Muscle of leg (tissue), 16 donors: ENCODE measurements at places on chromosomes 2 and 18.
A peak's percentile ranks its signal among the peaks of the same experiment; 100 is the strongest.

DNA sequence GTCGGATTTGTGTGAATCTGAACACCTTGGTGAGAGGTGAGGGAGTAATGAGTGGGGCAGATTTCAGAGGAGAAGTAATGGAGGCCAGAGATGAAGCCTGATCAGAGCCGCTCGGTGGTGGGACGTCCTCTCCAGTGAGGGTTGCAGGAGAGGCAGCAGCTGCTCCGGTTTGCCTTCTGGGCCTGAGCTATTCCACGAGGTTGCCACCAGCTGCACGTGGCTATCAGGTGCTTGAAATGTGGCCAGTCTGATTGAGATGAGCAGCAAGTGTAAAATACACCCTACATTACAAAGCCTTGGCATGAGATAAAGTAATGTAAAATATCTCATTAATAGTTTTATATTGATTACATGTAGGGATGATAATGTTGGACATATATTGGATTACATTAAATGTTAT is 10.8 kb upstream of the EFHD1 start:
- H3K27me3 ChIP-seq, result peaks cover 6% of the 10 kb centered on the region
- peaks cover 10% of the 10 kb centered on the region for H3K4me1 ChIP-seq
- no peak overlapping the region for H3K4me3 ChIP-seq
- H3K36me3 ChIP-seq, result no peaks in the 10 kb centered on the region

GRCh38 chr2:120436460-120436739 is 90.5 kb downstream of the INHBB start:
- no peaks in the 10 kb centered on the region for H3K36me3 ChIP-seq
- peaks cover 38% of the 10 kb centered on the region for H3K27me3 ChIP-seq
- H3K4me3 ChIP-seq, result no peak overlapping the region

DNA sequence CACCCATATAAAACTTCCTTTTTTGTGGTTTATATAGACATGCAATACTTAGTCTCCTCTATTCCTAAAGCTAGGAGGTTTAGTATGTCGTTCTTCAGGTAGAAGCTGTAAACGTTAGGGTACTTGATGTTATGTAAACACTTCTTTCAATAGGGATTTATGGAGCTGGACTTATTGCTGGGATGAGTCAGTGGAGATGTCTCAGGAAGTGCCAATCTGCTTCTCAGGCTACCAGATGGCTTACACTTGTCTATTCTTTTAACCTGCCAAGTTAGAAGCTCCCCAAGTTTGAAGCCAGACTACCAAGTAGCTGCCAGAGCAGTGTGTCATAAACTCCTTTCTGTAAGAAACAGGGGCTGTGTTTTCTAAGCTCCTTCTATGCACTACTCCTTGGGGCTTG is 756.5 kb upstream of the LRRTM1 start:
- DNase-seq, result no peak
- H3K27ac ChIP-seq, result no peak overlapping the region
- no peak overlapping the region for H3K4me3 ChIP-seq

DNA sequence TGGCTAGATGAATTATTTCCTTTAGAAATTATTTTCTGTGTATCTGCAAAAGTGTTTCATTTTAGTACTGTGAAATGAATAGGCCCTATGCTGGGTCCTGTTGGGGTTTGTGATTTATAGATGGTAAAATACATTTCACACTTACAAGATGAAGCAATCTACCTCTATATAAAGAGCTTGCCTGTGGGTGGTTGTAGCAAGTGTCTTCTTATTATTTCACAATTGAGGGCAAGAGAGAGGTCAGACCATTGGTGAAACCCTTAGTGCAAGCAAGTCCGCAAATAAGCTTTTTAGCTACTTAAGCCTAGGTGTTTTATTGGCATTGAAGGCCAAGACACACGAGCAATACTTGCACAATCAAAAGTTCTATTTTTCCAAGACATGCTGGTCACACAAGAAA is 153.1 kb downstream of the FMNL2 start:
- H3K27ac ChIP-seq, result no peak overlapping the region
- H3K27me3 ChIP-seq, result no peaks in the 10 kb centered on the region
- H3K36me3 ChIP-seq, result no peaks in the 10 kb centered on the region

DNA sequence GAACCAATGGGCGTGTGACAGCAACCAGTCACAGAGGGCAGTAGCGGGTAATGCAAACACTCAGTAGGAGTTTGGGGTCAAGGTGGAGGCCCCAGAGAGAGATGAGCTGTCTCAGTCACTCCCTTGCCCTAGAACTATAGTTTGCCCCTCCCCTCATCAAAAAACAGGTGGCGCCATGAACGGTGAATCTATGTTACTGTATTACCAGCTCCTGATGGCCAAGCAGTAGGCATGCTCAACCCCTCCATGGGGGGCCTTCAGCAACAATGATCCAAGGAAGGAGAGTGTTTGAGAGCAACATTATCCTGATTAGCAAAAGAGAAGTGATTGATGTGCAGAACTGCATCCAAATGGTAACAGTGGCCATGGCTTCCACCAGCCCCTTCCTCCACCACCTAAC is 30.4 kb downstream of the TRABD2A start:
- no peaks in the 10 kb centered on the region for H3K4me1 ChIP-seq

GRCh38 chr2:134772493-134773169 is 53.8 kb upstream of the TMEM163 start:
- DNase-seq, result no peak
- H3K4me3 ChIP-seq, result no peak overlapping the region
- no peaks in the 10 kb centered on the region for H3K36me3 ChIP-seq
- no peak overlapping the region for H3K27ac ChIP-seq
- H3K27me3 ChIP-seq, result no peaks in the 10 kb centered on the region

- no peak overlapping the region for H3K4me3 ChIP-seq
- no peaks in the 10 kb centered on the region for H3K27me3 ChIP-seq
- peaks cover 3% of the 10 kb centered on the region for H3K4me1 ChIP-seq
- H3K36me3 ChIP-seq, result no peaks in the 10 kb centered on the region
- peak; percentile 33 for DNase-seq
- H3K27ac ChIP-seq, result no peak overlapping the region
Observed at GRCh38 chr2:223081789-223082188, 29.8 kb downstream of the KCNE4 start.

DNA sequence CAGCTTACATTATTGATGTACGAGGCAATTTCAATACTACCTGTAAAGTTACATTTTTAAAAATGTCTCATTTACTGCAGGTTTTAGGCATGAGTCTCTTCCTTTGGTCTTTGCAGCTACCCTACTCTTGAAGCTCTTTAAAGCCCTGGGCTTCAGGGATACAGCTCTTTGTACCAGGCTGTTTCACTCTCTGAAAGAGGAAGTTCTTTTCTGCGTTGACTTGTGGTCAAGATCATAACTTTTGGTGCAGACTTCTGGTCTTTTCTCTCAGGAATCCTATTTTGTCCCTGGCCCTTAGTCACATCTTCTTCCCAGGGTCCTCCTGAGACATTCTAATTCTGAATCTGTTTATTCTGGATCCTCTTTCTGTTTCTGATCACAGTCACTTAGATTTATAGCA is 16.6 kb upstream of the HRH4 start:
- H3K4me3 ChIP-seq, result no peak overlapping the region
- peaks cover 20% of the 10 kb centered on the region for H3K36me3 ChIP-seq
- DNase-seq, result no peak
- H3K27ac ChIP-seq, result no peak overlapping the region

- DNase-seq, result no peak
- no peak overlapping the region for H3K4me3 ChIP-seq
- H3K4me1 ChIP-seq, result no peaks in the 10 kb centered on the region
- no peaks in the 10 kb centered on the region for H3K27me3 ChIP-seq
- no peaks in the 10 kb centered on the region for H3K36me3 ChIP-seq
- no peak overlapping the region for H3K27ac ChIP-seq
Observed at GRCh38 chr18:33282709-33283333, 157.7 kb downstream of the CCDC178 start.

- H3K27me3 ChIP-seq, result no peaks in the 10 kb centered on the region
- no peak overlapping the region for H3K27ac ChIP-seq
- peak; percentile 86 for DNase-seq
- peaks cover 14% of the 10 kb centered on the region for H3K4me1 ChIP-seq
- H3K36me3 ChIP-seq, result no peaks in the 10 kb centered on the region
Observed at GRCh38 chr2:88053296-88053695, 2.3 kb downstream of the KRCC1 start.

DNA sequence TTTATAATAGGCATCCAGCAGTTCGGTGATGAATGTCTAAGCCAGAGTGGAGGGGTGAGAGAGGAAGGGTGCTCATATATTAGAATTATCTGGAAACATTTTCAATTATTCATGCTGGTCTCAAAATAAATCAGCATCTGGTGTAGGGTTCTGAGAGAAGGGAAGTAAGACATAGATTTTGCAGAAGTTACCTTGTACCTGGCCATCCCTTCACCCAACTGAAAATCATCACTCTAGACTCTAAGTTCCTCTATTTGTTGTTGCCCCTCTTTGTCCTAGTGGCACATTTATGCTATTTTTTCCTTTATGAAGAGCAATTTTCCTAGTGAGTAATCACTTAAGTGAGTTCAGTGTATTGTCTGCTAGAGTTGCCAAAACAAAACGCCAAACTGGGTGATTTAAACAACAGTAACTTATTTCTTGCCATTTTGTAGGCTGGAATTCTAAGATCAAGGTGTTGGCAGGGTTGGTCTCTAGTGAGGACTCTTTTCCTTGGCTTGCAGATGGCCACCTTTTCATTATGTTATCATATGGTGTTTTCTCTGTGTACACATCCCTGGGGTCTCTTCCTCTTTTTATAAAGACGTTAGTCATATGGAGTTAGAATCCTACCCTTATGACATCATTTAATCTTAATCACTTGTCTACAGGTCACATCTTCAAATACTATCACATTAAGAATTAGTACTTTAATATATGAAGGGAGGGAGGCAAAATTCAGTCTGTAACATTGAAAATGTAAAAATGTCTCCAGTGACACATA is 129.9 kb upstream of the KLHL14 start:
- H3K27ac ChIP-seq, result no peak overlapping the region
- no peak for DNase-seq
- no peak overlapping the region for H3K4me3 ChIP-seq
- H3K27me3 ChIP-seq, result no peaks in the 10 kb centered on the region
- H3K4me1 ChIP-seq, result no peaks in the 10 kb centered on the region
- no peaks in the 10 kb centered on the region for H3K36me3 ChIP-seq

GRCh38 chr2:74390606-74391005 is 10.5 kb upstream of the DCTN1 start:
- no peak overlapping the region for H3K27ac ChIP-seq
- peaks cover 11% of the 10 kb centered on the region for H3K36me3 ChIP-seq
- no peak for DNase-seq
- no peaks in the 10 kb centered on the region for H3K27me3 ChIP-seq

GRCh38 chr2:27715318-27716210 is 51.9 kb downstream of the SLC4A1AP start:
- H3K36me3 ChIP-seq, result no peaks in the 10 kb centered on the region
- peak overlapping the region; percentile 89 for H3K27ac ChIP-seq
- peaks cover 24% of the 10 kb centered on the region for H3K4me1 ChIP-seq
- peak; percentile 86 for DNase-seq
- H3K27me3 ChIP-seq, result peaks cover 7% of the 10 kb centered on the region
- H3K4me3 ChIP-seq, result peak overlapping the region; percentile 46

GRCh38 chr2:124533226-124533954 is 508.3 kb downstream of the CNTNAP5 start:
- H3K27ac ChIP-seq, result no peak overlapping the region
- peaks cover 5% of the 10 kb centered on the region for H3K4me1 ChIP-seq
- no peak overlapping the region for H3K4me3 ChIP-seq
- no peaks in the 10 kb centered on the region for H3K36me3 ChIP-seq
- peak; percentile 43 for DNase-seq

DNA sequence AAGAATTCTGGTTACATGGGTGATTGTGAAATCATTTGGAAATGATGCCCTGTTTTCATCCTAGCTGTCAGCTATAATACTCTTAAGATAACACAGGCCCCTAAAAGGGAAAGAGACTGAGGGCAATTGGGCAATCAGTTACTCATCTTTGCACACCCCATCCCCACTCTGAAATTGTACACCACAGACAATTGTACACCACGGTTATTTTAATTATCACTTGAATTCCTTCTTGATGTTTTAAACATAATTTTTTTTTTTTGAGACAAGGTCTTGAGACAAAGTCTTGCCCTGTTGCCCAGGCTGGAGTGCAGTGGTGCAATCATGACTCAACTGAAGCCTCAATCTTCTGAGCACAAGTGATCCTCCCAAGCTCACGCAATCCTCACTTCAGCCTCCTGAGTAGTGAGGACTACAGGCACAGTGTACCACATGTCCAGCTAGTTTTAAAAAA is 862.4 kb upstream of the ACVR2A start:
- no peak overlapping the region for H3K4me3 ChIP-seq
- H3K27me3 ChIP-seq, result no peaks in the 10 kb centered on the region
- H3K27ac ChIP-seq, result no peak overlapping the region
- no peak for DNase-seq

DNA sequence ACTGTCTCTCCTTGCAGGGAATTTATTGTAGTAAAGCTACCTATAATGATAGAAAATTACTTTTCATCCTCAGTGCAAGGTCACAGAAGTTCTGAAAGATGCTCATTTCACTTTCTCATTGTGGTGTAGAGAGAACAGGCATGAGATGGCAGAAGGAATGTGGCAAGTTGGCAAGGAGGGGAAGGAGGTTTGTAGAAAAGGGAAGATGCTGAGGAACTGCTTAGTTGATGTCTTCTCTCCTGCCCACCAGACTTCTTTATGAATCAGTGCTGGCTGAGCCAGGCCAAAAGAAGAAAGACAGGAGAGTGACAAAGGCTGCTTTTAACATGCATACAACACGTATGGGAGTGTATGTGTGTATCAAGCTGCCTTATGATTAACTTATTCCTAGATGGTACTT is 164.4 kb downstream of the PRPF40A start:
- no peaks in the 10 kb centered on the region for H3K27me3 ChIP-seq
- H3K27ac ChIP-seq, result no peak overlapping the region
- no peaks in the 10 kb centered on the region for H3K36me3 ChIP-seq
- peaks cover 7% of the 10 kb centered on the region for H3K4me1 ChIP-seq

DNA sequence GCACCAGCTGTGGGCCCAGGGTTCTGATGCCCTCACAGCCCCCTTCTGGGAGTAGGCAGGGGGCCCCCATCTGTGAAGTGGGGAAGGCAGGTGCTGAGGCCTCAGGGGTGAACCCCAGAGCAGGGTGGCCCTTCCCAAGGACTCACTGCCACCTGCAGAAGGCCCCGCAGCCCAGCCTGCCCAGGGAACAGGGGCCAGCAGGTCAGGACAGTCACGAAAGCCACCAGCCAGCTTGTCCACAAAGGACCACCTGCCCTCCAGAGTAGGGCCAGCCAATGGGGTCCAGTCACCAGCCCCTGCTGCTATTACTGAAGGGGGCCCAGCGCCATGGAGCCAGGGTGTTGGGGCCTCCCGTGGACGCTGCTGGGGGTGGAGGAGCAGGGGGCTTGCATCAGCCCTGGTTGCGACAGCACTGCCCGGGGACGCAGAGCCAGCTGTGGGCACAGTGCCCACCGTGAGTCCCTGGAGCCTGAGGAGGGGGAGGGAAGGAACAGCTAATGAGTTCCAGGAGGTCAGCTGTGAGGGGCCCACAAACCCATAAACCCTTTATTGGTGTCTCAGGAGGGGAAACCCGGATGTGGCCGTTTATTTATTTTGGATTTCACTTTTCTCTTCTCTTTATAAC is 11.5 kb upstream of the SNED1 start:
- H3K4me1 ChIP-seq, result peaks cover 38% of the 10 kb centered on the region
- peak; percentile 76 for DNase-seq
- H3K27me3 ChIP-seq, result peaks cover 33% of the 10 kb centered on the region
- no peak overlapping the region for H3K27ac ChIP-seq
- no peaks in the 10 kb centered on the region for H3K36me3 ChIP-seq

GRCh38 chr18:75110846-75111415 is 98.0 kb downstream of the PTGR3 start:
- no peaks in the 10 kb centered on the region for H3K36me3 ChIP-seq
- no peak for DNase-seq
- peaks cover 14% of the 10 kb centered on the region for H3K4me1 ChIP-seq
- H3K27me3 ChIP-seq, result no peaks in the 10 kb centered on the region

GRCh38 chr2:16404551-16405300 is 260.9 kb downstream of the CYRIA start:
- no peaks in the 10 kb centered on the region for H3K36me3 ChIP-seq
- no peak for DNase-seq
- H3K27ac ChIP-seq, result no peak overlapping the region
- H3K4me3 ChIP-seq, result no peak overlapping the region
- H3K27me3 ChIP-seq, result no peaks in the 10 kb centered on the region
